ENCODE measurements at places on chromosomes 6 and 20.
A peak's percentile ranks its signal among the peaks of the same experiment; 100 is the strongest.

DNA sequence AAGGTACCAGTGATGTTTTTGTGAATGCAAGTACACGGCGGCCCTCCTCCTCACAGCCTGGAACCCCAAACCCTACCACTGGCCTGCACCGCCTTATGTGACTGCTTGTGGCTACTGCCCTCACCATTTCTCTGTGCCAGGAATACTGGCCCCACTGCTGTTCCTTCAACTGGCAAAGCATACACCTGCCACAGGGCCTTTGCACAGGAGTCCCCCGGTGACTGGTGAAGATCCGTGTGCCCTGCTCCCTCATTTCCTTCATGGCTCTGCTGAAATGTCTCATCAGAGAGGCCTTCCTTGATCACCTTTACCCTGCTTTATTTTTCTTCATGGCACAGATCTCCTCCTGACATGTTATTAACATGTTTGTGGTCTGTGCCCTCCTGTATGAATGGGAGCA lies 53.8 kb downstream of the FOXC1 start:
- no peak for DNase-seq

DNA sequence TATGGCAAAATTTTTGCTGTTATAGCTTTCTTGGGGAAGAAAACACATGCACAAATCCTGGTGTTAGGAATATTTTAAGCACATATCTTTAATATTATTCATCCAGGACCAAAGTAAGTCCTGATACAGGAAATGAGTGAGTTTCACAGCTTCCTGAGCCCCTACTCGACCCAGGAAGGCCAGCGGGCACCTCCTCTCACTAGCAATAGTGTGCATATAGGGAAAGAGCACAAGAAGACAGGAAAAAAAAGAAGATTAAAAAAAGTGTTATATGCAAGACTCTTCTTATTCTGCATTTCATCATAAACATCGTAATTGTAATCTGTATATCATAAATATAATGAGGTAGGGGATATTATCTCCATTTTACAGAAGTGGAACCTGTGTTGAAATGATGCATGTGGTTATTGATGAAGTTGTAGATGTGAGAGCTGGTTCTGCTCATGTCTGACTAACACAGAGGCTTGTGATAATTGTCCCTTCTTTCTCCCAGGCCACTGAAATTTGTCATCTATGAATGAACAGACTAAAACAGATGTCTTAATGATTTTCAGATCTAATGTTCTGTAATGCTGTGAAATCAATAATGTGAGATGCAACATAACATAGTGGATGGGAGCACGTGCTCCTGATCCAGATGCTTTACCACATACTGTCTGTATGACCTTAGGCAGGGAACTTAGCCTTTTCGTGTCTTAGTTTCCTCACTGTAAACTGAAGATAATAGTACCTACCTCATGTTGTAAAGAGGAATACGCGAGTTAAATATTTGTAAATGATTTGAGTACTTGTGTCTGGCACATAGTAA lies 101.2 kb downstream of the MYO6 start:
- no peak for DNase-seq

DNA sequence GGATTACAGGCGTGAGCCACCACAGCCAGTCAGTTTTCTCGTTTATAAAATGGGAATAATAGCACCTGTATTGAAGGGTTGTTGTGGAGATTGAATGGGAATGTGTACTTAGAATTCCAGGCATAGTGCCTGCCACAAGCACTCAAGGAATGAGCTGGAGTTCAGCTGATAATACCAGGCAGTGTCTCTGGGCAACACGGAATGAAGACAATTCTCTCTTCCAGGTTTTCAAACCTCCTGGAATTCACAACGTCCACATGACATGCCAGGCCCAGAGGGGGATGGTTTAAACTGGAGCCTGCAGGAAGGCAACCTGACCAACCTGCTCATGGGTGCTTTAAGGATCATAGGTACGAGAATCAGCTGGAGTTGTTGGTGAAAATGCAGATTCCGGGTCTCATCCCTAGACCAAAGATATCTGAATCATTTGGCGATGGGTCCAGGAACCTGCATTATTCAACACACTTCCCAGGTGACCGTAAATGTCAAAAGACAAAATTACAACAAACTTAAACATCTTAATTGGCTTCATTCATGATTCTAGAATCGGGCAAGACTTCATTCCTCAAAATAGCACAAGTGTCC lies 1.9 kb upstream of the PTPN1 start:
- DNase-seq: no peak

DNA sequence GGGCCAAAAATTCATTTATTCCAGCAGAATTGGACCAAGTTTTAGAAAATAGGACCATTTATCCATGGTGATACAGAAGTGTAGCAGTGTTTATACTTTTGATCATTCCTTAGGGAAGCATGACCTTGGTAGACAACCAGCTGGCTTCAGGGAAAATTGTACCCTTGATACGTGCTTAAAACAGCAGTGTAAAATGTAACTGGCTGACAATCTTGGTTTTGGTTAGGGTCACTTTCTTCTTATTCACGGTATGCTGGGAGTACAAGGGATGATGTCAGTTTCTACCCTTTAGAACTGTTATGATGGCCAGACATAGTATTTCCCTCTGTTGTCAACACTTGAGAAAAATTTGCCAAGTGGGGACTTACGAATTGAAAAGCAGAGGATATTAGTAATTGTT lies 157.1 kb downstream of the BCKDHB start:
- DNase-seq: no peak

DNA sequence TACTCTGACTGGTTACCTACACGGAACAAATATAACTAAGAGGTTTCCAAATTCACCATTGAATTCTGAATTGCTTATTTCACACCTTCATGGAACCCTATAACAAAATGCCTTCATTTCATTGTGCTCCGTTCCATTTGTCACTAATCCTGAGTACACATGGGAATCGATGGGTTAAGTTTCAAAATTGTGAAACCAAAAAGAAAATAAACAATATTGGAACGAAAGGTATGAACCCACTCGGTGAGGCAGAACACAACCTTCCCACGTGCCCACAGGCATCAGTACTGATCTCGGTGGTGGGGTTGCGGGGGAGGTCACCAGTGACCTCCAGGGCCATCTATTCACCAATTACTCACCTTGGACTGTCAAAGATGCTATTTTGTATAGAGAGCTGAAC lies 34.0 kb downstream of the PLAGL1 start:
- DNase-seq: no peak

DNA sequence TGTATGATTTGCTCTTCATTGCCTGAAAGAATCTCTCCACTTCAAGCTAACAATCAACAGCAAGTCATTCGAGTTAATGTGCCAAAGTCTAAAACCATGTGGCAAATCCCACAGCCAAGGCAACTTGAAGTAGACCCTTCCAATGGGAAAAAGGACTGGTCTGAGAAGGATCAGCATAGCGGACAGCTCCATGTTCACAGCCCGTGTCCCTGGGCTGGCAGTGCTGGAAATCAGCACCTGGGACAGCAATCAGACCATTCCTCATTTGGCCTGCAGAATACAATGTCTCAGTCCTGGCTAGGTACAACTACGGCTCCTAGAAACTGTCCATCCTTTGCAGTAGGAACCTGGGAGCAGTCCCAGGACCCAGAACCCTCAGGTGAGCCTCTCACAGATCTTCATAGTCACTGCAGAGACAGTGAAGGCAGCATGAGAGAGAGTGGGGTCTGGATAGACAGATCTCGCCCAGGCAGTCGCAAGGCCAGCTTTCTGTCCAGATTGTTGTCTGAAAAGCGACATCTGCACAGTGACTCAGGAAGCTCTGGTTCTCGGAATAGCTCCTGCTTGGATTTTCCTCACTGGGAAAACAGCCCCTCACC lies 1.1 kb downstream of the GJA10 start:
- DNase-seq: peak; percentile 8

- no peak for DNase-seq
These were observed 207.1 kb downstream of the ARID1B start for GRCh38 chr6:156984178-156984738.

GRCh38 chr6:31139599-31139998 lies 733 bp upstream of the PSORS1C2 start:
- DNase-seq: no peak

DNA sequence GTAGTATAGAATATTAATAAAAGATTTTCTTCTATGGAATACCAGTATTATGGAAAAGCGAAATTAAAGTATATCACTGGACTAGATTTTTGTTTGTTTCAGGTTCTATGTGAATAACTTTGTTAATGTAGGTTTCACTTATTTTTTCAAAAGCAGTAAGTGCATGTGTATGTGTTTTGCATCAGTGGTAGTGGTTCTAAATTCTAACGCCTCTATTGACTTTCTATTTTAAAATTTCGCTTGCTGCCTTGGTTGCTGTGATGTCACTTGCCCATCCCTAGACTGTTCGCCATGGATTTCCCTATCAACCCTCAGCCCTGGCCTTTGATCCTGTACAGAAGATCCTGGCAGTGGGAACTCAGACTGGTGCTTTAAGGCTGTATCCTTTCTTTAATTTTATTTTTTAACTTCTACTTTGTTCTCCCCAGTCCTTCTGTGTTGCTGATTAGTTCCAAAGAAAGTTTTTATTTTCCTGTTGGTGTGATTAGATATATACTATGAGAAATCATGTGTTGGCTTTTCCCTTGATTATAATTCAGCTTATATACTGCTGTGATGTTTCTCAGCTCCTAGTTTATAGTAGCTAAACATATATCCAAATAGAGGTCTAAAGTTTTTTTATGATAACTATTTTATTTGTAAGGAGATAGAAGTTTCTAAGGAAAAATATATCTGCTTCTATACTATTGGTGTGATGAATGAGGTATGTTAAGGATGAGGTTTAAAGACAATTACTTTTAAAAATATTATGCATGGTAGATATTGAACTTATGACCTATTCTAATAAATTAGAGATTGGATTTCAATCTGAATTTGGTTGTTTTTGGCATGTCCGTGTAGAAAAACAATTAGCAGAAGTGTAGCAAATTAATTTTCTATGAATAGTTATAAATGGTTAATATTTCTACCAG lies 1.7 kb downstream of the STXBP5 start:
- DNase-seq: peak; percentile 43

DNA sequence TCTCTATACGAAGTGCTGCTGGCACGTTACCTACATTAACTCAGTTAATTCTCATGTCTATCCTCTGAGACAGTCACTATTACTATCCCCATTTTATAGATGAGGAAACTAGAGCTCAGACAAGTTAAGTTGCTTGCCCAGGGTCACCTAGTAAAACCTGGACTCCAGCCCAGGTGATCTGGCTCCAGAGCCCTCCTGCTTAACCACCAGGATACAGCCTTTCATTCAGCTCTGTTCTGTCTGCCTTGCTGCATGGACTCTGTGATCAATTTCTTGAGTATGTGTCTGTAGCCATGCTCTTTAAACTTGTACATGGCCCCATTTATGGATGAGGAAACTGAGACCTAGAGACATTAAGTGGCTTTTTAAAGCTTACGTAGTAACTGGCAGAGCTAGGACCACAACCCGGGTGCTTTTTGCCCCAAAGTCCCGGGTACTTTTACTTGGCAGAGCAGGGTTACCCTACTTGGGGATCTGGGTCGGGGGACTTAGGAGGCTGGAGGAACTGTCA lies 4.7 kb downstream of the CDKN1A start:
- no peak for DNase-seq

GRCh38 chr6:122650403-122650802 lies 40.2 kb downstream of the PKIB start:
- no peak for DNase-seq

Measured in large intestine (tissue), 12 donors.